ENCODE measurements at places on chromosomes 11 and 22. TPM values are rescaled to one million over a fixed set of nuclear protein-coding genes. Genes with fewer than 3 reads are reported as not detected.
A peak's percentile ranks its signal among the peaks of the same experiment; 100 is the strongest.

DNA sequence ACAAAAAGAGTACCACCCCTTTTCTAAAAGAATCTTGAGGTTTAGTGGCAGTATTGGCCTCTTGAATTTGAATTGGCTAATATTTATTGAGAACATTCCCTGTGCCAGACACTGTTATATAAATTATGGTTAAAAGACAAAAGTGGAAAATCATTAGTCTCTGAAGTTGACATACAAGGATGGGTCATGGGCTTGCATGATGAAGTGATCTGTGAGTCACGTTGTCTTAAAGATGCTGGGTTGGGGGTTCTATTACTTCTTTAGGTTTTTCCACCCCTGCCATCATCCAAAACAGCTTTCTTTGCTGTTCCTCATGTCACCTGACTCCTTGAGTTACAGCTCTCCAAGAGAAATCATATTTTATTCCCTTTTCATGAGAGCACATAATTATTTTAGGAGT, 85.0 kb downstream of the CD44 start:
- no peak for DNase-seq

GRCh38 chr22:25352294-25352680, 132.8 kb downstream of the CRYBB2 start:
- no peak for DNase-seq

GRCh38 chr11:61075891-61076290, 26.4 kb upstream of the CD5 start:
- peak; percentile 53 for DNase-seq

DNA sequence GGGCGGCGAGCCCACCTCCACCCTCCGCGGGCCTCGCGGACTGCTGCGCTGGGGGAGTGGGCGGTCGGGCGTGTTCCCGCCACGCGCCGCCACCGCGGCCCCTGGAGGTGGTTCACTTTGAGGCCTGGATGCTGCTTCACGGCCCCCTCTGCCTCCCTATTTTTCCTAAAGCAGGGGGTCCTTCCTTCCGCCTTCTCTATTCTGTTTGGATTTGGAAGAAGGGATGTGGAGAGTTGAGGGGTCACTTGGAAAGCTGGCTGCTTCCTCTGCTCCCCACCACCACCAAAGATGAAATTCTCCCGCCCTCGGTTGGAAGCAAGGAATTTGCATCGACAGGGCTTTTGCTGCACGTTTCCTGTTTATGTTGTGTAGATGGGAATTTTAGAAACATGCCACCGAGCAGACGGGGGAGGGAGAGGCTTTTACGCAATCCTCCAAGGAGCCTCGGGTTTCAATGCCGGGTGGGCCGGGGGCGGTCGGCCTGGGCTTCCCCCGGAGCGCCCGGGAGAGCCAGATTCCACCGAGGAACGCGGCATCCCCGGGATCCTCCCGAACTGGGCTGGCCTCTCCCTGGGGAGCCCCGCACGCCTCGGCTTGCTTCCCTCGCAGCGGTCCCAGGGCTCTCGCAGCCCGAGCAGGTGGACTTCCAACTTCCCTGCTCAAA, 403 bp upstream of the SBF2 start:
- DNase-seq, result peak; percentile 25

- no peak for DNase-seq
These were observed 194.7 kb downstream of the GRIK4 start for GRCh38 chr11:120706257-120706656.

DNA sequence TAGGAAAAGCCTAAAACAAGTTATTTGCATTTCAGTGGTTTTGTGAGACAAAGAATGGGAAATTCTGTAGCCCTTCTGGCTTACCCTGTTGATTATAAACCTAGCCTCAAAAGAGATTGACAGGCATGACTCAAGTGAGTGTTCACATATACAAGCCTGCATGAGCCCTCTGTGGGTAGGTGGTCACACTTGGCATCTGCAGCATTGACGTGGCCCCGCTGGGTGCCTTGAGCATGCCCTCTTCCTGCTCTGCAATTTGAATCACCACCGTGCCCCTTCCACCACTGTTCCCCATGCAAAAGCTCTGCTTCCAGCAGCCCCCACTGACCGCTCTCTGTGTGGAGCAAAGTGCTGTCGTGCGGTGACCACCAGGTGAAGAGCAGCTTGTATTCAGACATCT, 21.0 kb upstream of the ADSL start:
- DNase-seq, result no peak

DNA sequence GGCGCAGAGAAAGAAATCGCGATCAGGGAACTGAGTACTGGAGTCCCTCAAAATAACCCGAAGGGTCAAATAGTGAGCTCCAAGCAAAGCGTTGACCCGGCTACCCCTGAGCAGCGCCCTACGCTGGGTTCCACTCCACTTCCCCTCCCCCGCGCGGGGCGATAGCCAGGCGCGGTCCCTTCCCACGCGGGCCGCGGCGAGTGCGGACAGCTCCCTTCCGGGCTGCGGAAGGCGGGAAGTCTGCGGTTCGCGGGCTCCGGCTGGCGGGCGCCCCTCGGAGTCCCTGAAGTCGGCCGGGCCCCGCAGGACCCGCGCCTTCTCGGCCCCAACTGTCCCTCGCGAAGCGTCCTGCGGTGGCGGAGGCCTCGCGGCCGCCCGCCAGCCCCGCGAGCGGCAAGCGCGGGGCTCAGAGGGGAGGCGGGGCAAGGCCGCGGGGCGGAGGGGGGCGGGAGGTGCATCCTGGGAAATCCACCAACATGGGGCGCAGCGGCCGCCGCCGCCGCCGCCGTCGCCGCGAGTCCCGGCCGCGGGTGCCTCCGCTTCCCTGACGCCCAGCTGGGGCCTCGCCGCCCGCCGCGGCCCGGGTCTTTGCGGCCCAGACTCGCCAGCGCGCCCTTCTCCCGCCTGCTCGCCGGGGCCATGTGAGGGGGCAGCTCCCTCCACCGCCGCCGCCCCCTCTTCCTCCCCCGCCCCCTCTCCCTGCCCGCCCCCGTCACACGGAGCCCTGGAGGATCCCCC, at the start of gene QSER1:
QSER1 (plus strand) TSS at position 457 of the 738 bp plus-strand sequence. CDS start 315 bp downstream, outside the sequence.
- peak; percentile 79 for DNase-seq

Gene GRIA4
- 1.2 TPM for total RNA-seq

Measured in Daoy (cell line).